ENCODE measurements at places on chromosomes 2 and 18.

- H3K27me3 ChIP-seq, result no peaks in the 10 kb centered on the region
- no peak overlapping the region for H3K27ac ChIP-seq
- no peaks in the 10 kb centered on the region for H3K4me1 ChIP-seq
- DNase-seq, result no peak
- H3K4me3 ChIP-seq, result no peak overlapping the region
- H3K36me3 ChIP-seq, result no peaks in the 10 kb centered on the region
Observed at GRCh38 chr2:235654103-235654813, 160.4 kb downstream of the AGAP1 start.

- no peaks in the 10 kb centered on the region for H3K36me3 ChIP-seq
- DNase-seq, result no peak
- no peak overlapping the region for H3K27ac ChIP-seq
- H3K27me3 ChIP-seq, result no peaks in the 10 kb centered on the region
- no peaks in the 10 kb centered on the region for H3K4me1 ChIP-seq
Observed at GRCh38 chr2:24182507-24182906, 7.7 kb downstream of the FAM228A start.

DNA sequence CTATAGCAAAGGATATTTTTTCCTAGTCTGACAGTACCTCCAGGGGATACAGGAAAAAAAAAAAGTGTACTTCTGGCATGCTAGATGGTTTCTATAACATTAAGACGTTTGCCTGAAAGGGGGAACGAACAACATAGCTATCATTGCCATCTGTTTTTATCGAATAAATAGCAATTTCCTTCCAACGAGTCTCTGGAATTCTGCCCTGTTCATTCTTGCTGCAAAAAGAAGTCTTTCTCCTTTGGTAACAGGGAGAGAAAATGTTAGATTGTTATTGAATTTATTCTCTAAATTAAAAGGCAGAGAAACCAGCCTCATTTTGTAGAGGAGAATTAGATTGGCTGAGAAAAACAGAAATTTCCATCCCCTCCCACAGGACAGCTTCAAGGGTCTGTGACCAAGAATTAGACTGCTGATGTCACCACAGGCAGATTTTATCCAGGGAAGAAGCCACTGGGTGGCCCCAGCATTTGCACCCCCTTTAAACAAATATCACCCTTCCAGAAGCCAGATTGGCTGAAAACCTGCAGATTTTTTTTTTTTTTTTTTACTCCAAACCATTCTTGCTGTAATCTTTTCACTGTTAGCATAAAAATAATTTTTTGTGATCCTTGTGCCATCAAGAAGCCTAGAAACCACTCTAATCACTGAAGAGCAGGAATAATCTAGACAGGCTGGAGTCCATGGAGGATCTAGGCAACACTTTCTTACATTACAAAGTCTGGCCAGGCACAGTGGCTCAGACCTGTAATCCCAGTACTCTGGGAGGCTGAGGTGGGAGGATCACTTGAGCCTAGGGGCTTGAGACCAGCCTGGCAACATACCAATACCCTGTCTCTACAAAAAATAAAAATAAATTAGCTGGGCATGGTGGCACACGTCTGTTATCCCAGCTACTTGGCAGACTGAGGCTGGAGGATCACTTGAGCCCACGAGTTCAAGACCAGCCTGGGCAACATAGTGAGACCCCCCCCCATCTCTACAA lies 12.0 kb downstream of the WDFY1 start:
- peaks cover 4% of the 10 kb centered on the region for H3K4me1 ChIP-seq
- H3K36me3 ChIP-seq, result no peaks in the 10 kb centered on the region
- DNase-seq, result no peak
- no peaks in the 10 kb centered on the region for H3K27me3 ChIP-seq
- H3K4me3 ChIP-seq, result no peak overlapping the region

DNA sequence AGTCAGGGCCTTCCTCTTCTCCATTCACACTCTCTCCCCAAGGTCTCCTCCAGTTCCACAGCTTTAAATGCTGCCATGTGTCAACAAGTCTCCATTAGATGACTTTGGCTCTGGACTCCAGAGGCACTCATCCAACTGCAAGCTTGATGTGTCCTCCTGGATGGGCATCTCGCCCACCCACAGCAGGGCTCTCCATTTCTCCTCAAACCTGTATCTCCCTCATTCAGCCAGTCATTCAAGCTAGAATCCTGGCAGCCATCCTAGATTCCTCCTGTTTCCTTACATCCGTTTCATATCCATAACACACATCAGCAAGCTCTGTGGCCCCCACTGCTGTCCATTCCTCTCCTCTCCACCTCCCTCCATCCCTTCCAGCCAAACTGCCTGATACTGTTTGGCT lies 88.4 kb upstream of the AFF3 start:
- H3K4me1 ChIP-seq, result no peaks in the 10 kb centered on the region
- no peaks in the 10 kb centered on the region for H3K27me3 ChIP-seq
- no peak overlapping the region for H3K4me3 ChIP-seq

- no peak overlapping the region for H3K27ac ChIP-seq
- H3K36me3 ChIP-seq, result no peaks in the 10 kb centered on the region
- DNase-seq, result no peak
- H3K27me3 ChIP-seq, result no peaks in the 10 kb centered on the region
Observed at GRCh38 chr18:3044931-3045698, 32.2 kb upstream of the LPIN2 start.

DNA sequence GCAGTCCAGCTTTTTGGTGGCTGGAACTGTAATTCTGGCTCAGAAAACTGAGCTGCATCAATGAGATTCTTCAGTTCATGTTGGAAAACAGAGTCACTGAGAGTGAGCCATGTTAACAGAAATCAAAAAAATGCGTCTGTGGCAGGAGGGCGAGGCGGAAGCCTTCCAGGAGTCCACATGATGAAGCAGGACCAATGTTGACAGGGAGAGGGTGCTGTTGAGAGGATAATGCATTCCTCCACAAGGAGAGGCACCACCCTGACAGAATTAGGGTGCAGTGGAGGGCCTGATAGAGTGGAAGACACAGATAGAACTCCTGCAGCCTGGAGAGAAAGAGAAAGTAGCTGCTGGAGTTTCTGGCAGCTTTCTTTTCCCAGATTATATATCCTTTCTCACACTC lies 111.5 kb downstream of the MGAT5 start:
- H3K4me1 ChIP-seq, result no peaks in the 10 kb centered on the region
- no peaks in the 10 kb centered on the region for H3K27me3 ChIP-seq
- no peaks in the 10 kb centered on the region for H3K36me3 ChIP-seq
- no peak for DNase-seq

GRCh38 chr2:174827371-174828369 lies 63.4 kb upstream of the CHRNA1 start:
- peak overlapping the region; percentile 84 for H3K27ac ChIP-seq
- H3K4me3 ChIP-seq, result no peak overlapping the region
- H3K36me3 ChIP-seq, result no peaks in the 10 kb centered on the region
- H3K4me1 ChIP-seq, result peaks cover 3% of the 10 kb centered on the region
- DNase-seq, result no peak
- H3K27me3 ChIP-seq, result no peaks in the 10 kb centered on the region

DNA sequence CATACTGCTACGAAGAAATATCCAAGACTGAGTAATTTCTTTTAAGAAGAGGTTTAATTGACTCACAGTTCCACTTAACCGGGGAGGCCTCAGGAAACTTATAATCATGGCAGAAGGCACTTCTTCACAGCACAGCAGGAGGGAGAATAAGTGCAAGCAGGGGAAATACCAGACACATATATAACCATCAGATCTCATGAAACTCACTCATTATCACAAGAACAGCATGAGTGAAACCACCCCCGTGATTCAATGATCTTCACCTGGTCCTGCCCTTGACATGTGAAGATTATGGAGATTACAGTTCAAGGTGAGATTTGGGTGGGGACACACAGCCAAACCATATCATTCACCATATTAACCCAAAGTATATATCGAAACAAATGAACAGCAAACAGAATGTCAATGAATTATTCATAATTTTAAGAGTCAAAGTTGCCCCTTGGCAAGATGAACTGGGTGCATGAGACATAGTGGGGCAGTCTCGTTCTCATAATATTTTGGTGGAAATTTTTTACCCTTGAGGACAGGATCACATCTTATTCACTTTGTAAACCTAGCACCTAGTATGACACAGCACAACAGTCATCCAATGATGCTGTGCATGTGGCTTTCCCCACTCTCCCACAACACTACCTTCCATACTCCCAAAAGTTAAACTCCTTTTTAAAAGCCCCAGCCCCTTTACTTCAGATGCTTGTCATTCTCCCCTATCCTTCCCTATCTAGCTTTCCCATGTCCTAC lies 425.3 kb downstream of the ZEB2 start:
- H3K27me3 ChIP-seq, result no peaks in the 10 kb centered on the region
- no peak for DNase-seq
- H3K4me1 ChIP-seq, result no peaks in the 10 kb centered on the region

DNA sequence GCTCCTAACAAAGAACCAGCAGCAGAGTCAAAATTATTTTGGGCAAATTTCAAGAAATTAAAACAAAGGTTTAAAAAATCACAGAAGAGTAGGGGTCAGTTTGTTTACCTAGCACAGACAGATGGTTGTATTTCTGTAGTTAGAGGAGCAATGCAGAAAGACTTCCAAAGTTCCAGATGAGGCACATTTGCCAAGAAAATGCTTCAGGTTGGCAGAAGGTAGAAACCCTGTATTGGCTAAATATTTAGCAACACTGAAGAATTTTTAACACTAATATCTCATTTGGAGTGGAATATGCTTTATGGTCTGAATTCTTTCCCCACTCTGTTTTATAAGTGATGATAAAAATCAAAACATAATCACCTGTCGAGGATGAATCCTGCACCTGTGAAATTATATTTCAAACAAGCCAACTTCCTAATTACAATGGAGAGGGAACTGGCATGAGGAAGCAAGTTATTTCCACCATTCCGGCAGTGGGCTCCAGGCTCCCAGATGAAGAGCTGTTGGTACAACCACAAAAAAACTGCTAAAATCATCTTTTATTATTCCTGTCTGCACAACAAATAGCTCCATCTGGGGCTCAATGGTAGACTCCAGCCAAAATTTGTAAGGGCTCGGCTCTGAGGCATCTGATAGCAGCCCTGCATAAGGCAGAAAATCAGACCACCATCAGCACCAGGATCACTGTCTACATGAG lies 286.5 kb upstream of the REV1 start:
- no peaks in the 10 kb centered on the region for H3K27me3 ChIP-seq
- H3K4me3 ChIP-seq, result no peak overlapping the region
- H3K4me1 ChIP-seq, result no peaks in the 10 kb centered on the region
- H3K36me3 ChIP-seq, result no peaks in the 10 kb centered on the region
- DNase-seq, result no peak

GRCh38 chr2:122639711-122640110 lies 884.3 kb downstream of the TSN start:
- H3K27ac ChIP-seq, result no peak overlapping the region
- no peak for DNase-seq
- H3K27me3 ChIP-seq, result no peaks in the 10 kb centered on the region

DNA sequence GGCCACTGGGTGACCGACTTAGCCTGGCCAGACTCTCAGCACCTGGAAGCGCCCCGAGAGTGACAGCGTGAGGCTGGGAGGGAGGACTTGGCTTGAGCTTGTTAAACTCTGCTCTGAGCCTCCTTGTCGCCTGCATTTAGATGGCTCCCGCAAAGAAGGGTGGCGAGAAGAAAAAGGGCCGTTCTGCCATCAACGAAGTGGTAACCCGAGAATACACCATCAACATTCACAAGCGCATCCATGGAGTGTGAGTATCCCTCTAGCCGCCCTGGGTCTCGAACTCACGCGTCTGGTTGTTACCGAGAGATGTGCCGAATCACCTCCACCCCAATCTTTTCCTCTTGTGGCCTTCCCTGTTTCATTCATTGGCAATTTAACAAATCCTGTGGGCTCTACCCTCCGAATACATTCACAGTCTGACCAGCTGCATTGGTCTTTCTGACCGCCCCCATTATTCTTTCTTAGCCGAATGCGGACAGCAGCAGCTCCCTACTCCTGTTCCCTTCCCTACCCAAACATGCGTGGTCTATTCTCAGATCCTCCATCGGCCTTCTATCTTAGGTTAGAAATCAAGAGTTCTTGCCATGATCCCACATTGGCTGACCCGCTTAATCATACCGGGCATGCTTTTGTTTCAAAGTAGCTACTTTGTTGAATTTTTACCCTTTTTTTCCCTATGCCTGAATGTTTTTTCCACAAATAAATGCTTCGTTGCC lies 631 bp downstream of the RPL31 start:
- H3K36me3 ChIP-seq, result peaks cover 8% of the 10 kb centered on the region
- DNase-seq, result no peak
- H3K4me1 ChIP-seq, result peaks cover 8% of the 10 kb centered on the region

GRCh38 chr2:157603198-157603597 lies 25.5 kb downstream of the ACVR1C start:
- DNase-seq, result no peak
- H3K4me3 ChIP-seq, result no peak overlapping the region
- H3K4me1 ChIP-seq, result no peaks in the 10 kb centered on the region
- H3K36me3 ChIP-seq, result no peaks in the 10 kb centered on the region
- no peaks in the 10 kb centered on the region for H3K27me3 ChIP-seq
- H3K27ac ChIP-seq, result no peak overlapping the region

DNA sequence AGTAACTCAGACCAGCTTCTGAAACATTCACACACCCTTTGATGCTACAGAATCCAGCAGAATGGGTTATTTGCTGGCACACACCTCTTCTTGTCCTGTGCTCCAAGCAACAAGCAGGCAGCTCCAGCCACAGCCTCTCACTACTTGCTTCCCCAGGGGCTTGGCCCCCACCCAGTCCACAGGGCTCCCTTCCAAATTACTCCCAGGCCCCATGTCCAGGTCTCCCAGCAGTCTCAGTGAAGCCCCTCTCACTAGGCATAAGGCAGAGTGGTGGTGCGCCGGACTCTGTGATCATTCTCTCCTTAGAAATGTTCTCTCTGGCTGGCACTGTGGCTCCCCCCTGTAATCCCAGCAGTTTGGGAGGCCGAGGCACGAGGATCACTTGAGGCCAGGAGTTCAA lies 25.9 kb downstream of the ITM2C start:
- no peak overlapping the region for H3K4me3 ChIP-seq
- H3K27ac ChIP-seq, result no peak overlapping the region
- H3K36me3 ChIP-seq, result no peaks in the 10 kb centered on the region
- H3K27me3 ChIP-seq, result no peaks in the 10 kb centered on the region
- DNase-seq, result no peak

Data from breast epithelium (tissue), 4 donors.